ENCODE measurements at places on chromosomes 13 and 19. TPM values are rescaled to one million over a fixed set of nuclear protein-coding genes. Genes with fewer than 3 reads are reported as not detected.

PPM1N gene
- 8.7 TPM for polyA plus RNA-seq

GJA3 gene
- 0.19 TPM for polyA plus RNA-seq

EDDM13 gene
- polyA plus RNA-seq = 1.5 TPM

MIA gene
- polyA plus RNA-seq = not detected

DCLK1 gene
- polyA plus RNA-seq = not detected
